ENCODE measurements at places on chromosomes 16 and 17.

- DNase-seq: no peak
Measured at GRCh38 chr16:20620003-20620402, 43.8 kb upstream of the ACSM2B start.

DNA sequence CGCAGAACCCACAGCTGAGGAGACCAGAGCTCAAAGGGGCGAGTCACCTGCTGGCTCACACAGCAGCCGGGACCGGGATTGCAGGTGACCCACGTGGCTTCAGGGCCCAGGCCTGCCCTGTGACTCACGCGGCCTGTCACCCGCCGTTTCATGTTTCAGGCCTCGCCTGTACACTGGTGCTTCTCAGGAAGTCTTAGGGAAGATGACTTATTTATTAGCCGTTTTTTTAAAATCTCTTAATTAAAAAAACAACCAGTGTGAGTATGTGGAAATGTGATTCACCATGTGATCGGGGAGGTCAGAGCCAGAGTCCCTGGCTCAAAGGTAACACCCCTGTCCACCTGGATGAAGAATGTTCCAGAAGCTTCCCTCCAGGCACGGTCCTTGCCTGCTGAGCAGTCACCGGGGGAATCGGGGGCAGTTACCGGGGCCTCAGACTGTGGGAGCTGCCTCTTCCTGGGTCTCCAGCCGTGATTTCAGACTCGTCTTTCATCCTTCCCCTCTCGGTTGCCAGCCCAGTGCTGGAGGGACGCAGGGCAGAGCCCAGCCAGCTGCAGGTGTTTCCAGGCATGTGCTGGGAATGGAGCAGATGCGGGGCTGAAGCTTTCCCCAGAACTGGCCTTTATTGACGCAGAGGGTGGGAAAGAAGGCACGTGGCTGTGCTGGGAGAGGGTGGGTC, 49.3 kb downstream of the CMIP start:
- DNase-seq: no peak

- DNase-seq: no peak
Measured at GRCh38 chr16:18943414-18943813, 17.2 kb upstream of the SMG1 start.

GRCh38 chr17:81528384-81528650, 140 bp downstream of the FSCN2 start:
- no peak for DNase-seq

GRCh38 chr16:83296505-83296904, 511.3 kb upstream of the HSBP1 start:
- no peak for DNase-seq

DNA sequence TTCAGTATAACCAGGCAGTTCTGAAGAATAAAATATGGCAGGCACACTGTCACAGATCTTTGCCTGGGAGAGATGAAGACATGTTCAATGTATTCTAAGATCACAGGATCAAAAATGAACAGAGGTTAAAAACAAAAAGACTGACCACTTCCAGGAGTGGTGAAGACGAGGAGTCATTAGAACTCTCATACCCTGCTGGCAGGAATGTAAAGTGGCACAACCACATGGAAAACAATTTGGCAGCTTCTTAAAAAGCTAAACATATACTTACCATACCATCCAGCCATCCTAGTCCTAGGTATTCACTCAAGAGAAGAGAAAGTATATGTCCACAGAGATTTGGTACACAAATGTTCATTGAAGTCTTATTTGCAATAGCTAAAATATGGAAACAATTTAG, 406.3 kb downstream of the NPIPA8 start:
- DNase-seq: no peak

GRCh38 chr17:34622862-34623623, 43.7 kb downstream of the TMEM132E start:
- no peak for DNase-seq

GRCh38 chr16:50161950-50162349, 8.8 kb downstream of the TENT4B start:
- no peak for DNase-seq

DNA sequence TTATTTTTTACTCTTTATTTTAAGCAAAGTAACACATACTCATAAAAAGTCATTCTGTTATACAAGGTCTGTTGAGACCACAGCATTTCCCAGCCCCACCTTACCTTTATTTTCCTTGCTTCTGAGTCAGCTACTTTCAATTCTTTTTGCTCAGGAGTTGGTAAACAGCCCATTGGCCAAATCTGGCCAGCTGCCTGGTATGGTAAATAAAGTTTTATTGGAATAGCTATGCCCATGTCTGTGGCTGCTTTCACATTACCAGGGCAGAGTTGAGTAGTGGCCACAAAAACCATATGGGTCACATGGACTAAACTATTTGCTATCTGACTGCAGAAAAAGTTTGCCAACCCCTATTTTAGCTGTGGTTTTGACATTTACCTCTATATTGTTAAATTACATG, 3.4 kb upstream of the NSRP1 start:
- DNase-seq: no peak

DNA sequence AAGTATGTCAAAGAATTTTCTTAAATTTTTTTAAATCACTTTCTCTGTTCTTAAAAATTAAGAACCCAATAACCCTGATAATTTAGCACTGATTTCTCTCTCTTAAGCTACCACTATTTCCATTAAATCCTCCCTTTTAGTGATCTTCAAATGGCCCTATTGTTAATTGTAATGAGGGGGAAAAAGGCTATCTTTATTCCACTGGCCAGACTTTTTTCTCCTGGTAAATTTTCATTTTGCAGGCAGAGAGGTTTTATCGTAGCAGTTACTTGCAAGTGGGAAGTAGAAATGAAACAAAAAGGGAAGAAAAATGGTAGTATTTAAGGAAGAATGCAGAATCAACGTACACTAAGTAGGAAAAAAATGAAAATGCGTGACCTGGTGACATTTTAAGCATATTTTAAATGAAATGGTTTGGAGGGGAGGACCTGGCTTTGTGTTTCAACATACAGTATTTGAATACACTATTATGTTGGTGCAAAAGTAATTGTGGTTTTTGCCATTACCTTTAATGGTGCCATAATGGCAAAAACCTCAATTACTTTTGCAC, 224.9 kb downstream of the TANC2 start:
- no peak for DNase-seq

- DNase-seq: peak; percentile 77
Measured at GRCh38 chr17:41687828-41688640, 651 bp upstream of the EIF1 start.

GRCh38 chr16:88865742-88866141, 718 bp downstream of the PABPN1L start:
- DNase-seq: no peak

DNA sequence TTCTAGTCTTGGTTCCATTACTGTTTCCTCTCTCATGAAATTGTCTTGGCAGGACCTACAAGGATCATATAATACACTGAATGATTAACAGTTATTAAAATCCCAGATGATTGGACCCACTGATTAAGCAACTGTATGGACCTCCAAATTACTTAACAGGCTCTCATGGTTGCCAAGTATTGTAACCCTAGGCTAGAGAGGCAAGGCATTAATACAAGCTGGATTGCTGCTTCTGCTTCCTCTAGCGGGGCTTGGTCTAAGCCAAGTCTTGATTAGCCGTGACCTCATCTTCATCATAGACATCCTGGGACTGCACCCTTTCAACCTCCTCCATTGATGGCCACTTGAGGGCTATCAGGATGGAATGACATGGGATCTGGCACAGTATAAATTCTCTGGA, 46.9 kb downstream of the SYCE1L start:
- DNase-seq: no peak

DNA sequence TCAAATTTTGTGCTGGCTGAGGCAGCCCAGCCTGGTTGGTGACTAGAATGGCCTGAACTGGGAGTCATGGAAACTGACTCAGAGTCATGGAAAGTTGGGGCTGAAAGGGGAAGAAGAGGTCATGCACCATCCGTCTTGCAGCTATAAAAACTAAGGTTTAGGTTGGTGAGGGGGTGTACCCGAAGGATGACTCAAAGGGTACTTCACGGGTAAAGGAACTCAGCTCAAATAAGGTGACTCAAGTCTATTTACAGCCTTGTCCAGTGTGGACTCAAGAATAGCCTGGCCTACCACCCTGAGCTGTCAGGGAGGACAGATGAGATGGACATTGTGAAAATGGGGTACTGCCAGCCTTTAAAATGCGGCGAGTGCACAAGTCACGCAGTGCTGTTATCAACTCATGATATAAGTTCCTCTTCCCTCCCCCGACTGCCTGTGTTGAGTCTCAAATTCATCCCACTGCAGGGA, 18.6 kb downstream of the CD300LB start:
- DNase-seq: peak; percentile 61

DNA sequence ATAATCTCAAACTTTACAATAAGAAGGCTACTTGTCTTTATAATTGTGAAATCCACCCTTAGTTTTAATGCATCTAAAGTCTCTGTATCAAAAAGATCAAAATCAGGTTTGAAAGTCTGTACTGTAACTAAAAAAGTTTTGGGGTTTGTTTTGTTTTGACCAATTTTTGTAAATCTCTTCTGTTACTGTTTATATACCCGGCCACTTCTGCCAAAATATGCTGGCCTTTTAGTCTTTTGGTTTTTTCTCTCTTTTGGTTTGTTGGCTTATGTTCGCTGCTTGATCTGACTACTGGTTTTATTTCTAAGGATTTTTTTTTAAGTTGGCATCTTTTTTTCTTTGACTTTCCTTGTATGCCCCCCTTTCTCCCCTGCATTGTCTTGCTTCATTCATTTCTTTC, 655.2 kb downstream of the MAF start:
- no peak for DNase-seq

- no peak for DNase-seq
Measured at GRCh38 chr16:1879477-1879876, 7.5 kb upstream of the MEIOB start.

- no peak for DNase-seq
Measured at GRCh38 chr16:12059216-12059769, 82.8 kb downstream of the SNX29 start.

- no peak for DNase-seq
Measured at GRCh38 chr17:20955427-20956323, 87.1 kb downstream of the USP22 start.

- DNase-seq: no peak
Measured at GRCh38 chr17:58375256-58375655, 23.3 kb upstream of the SUPT4H1 start.

GRCh38 chr16:47732523-47733111, 271.5 kb downstream of the PHKB start:
- DNase-seq: no peak

- DNase-seq: no peak
Measured at GRCh38 chr16:12390644-12391043, 413.0 kb downstream of the CPPED1 start.

- DNase-seq: no peak
Measured at GRCh38 chr16:81296631-81297030, 18.1 kb upstream of the GAN start.

- DNase-seq: no peak
Measured at GRCh38 chr16:1794221-1794871, 841 bp upstream of the IGFALS start.

- no peak for DNase-seq
Measured at GRCh38 chr17:21365016-21365415, 11.1 kb upstream of the KCNJ12 start.

- no peak for DNase-seq
Measured at GRCh38 chr17:17052462-17053221, 10.4 kb downstream of the MPRIP start.

DNA sequence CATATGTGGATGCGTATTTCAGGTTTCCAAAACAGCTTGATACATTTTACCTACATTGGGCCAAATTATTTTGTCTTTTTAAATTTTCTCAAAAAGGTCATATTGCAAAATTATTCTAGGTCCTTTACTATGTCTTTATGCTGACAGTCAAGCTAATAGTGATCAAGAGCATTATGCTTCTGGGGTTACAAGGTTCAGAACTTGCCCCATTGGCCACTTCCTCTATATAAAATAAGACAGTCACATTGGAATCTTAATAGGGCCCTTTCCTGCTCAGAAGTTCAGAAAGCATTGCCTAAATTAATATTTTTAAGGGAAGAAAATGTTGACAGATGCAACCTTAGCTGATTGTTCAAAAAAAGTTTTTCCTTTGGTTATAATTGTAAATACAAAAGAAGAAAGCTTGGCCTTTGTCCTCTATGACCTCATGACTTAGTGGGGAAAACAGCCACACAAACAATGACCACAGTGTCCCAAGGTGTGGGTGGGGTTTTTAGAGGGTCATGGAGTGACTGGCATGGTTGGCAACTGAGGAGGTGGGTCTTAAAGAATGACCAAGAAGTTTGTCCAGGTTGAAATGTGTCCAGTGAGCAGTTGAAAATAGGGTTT, 11.8 kb upstream of the RAB11FIP4 start:
- DNase-seq: no peak

GRCh38 chr16:81608523-81609209, 164.1 kb downstream of the CMIP start:
- no peak for DNase-seq

Measured in activated CD8-positive, alpha-beta memory T cell treated with anti-CD3 and anti-CD28 coated beads for 24 hours (primary cell).